Liver (tissue), 10 donors: ENCODE measurements at places on chromosomes 6 and 20.

DNA sequence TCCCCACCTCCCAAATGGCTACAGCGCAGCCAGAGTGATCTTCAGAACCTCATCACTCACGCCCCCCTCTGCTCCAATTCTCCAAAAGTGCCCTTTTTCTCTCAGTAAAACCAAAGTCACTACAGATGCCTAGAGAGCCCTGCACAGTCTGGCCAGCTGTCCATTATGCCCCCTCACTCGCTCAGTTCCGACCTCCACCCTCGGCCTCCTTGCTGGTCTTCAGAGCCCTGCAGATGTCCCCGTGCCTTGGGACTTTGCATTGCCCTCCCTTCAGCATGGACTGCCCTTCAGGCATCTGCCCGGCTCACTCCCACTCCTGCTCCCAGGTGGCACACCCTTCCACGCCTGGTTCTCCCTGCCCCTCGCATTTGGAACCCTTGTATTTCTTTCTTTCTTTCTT lies 1.1 kb upstream of the RAET1E start:
- no peak for DNase-seq

DNA sequence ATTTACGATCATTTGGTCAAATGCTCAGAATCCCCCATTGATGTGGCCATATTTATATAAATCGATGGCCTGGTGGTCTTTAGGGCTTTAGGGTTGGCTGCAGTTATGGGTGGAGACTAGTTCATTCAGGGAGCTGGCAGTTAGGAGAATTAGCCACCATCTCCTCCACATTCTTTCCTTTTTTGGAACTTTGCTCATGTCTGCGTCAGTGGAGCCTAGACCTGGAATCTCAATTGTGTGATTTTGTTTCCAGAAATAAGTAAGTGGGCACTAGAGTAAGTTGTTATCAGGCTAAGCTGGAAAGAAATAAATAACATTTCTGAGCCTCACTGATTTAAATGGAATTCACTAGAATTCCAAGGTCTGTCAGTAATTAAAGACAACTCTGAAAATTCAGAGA lies 29.0 kb upstream of the ELOVL5 start:
- DNase-seq, result no peak

- DNase-seq, result no peak
Observed at GRCh38 chr6:30543821-30544220, 12.5 kb downstream of the GNL1 start.

DNA sequence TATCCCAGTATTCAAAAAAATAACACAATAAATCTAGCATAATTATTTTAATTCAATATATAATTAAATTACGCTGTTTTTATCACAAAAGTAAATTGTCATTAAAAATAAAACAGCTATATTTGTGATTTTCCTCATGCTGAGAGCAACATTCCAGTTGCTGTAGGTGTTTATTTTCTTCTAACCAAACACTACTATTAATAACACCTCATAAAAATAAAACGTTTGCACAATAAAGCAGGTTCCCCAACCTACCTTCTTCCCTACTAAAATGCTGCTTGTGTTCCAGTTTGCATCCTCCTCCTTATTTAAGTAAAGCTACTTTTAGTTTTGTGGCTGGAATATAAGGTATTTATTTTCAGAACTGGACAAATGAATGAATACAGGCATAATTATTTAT lies 108.2 kb upstream of the LGSN start:
- no peak for DNase-seq

DNA sequence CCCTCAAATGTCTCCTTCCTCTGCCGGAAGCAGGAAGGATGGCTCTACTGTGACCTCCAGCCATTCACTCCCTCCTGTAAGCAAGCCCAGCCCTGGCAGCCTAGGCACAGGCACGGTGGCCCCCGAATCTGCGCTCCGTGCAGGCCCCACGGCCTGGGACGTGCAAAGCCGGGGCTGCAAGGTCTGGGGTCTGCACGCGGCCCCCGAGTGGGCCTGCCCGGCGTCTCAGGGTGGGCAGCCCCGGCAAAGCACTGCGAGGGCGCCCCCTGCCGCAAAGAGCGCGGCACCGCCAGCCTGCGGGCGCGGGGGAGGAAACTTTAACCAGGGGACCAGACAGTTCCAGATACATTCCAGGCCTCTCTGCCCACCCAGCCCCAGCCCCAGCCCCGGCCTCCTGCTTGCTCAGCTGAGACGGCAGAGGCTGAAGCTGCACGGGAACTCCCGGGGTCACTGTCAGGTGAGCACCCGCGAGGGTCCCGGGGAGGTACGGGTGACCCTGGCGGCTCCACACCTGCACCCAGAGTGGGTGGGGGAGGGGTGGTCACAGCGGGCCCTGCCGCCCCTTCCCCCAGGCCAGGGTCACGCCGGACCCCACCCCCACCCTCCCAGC lies 98.8 kb downstream of the ASXL1 start:
- peak; percentile 70 for DNase-seq

GRCh38 chr6:102458990-102459389 lies 1065.5 kb downstream of the GRIK2 start:
- no peak for DNase-seq

DNA sequence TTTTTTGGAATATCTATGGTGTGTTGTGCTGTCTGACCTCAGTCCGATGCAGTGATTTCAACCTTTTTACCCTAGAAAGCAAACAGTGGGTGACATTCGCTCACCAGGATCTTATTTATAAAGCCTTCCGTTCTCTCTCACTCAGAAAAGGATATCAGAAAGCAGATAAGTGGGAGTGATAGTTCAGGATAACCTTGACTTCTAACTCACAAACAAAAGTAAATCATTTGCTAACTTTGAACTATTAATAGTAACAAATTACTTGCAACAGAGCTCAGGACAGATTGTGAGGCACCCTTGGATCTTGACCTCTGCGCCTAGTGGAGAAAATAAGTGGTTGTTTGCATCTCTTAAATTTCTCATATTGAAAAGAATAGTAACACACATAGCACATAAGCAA lies 637.1 kb upstream of the CITED2 start:
- DNase-seq, result no peak

DNA sequence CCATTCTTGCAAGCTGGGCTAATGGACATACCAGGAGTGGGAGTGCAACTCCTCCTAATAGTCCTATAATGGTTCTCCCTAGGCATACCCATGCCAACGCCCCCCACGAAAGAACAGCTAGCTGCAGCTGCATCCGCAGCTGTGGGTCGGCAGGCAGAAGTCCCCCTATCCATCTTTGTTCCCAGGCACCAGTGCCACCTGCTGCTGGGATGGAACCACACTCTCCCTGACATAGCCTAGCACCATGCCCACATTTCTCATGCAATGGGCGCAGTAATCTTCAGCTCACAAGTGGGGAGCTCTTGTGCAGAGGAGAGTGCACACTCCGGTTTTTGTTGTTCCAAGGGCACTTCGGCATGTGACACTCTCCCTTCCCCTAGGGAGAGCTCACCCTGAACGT lies 567.8 kb downstream of the GRIK2 start:
- DNase-seq, result no peak

- no peak for DNase-seq
Observed at GRCh38 chr6:25065666-25066065, 129.9 kb upstream of the RIPOR2 start.

GRCh38 chr6:163392533-163392932 lies 22.0 kb upstream of the QKI start:
- DNase-seq, result no peak

DNA sequence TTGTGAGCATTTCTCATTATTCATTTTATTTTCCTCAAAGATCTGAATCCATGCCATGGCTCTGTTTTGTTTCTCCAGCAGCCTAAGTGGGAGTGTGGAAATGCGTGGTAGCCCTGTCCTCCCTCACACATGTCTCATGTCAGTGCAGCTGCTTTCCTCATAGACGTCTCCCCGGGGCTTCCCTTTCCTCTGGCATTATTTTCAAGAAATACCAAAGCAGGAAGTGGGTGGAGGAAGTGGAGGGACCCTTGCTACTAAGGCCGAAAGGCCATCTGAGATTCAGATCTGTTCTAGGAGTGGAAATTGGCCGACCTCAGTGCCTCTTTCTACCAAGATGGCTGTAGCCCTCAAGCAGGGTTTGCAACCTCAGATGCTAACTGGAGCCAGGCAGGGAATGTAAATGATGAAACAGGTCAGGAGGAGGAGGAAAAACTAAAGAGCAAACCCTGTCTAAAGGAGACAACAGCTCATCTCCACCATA lies 420.9 kb upstream of the PLCB4 start:
- DNase-seq, result no peak

DNA sequence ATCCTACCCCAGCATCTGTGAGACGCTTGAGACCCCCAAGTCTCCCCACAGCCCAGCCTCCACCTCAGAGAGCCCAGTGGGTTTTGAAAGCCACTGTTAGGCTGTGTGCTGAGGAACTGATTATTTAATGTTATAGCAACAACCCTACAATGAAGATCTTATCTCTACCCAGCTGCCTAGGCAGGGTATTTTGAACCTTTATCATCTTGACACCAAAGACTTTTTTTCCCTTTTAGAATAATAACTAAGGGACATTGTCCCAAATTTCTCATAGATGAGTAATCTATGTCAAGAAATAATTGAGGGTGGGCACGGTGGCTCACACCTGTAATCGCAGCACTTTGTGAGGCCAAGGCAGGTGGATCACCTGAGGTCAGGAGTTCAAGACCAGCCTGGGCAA lies 26.2 kb downstream of the HM13 start:
- no peak for DNase-seq
